Smooth muscle cell of the umbilical artery (primary cell): ENCODE measurements at places on chromosomes 12 and 14. TPM values are rescaled to one million over a fixed set of nuclear protein-coding genes. Genes with fewer than 3 reads are reported as not detected.

The RBP5 gene
- not detected in 2 replicates for total RNA-seq

The AHNAK2 gene
- total RNA-seq: 52.9 and 217 TPM in 2 replicates

The SALL2 gene
- total RNA-seq: 3.0 and 4.4 TPM in 2 replicates

The SOCS4 gene
- total RNA-seq: 18.1 and 23.2 TPM in 2 replicates

The NT5DC3 gene
- 3.9 and 13.8 TPM in 2 replicates for total RNA-seq

The KRT82 gene
- not detected in 2 replicates for total RNA-seq

The BICDL1 gene
- total RNA-seq: under 0.01 and 0.46 TPM in 2 replicates

The DAD1 gene
- 225 and 277 TPM in 2 replicates for total RNA-seq

The POLE2 gene
- 2.4 and 7.8 TPM in 2 replicates for total RNA-seq

The TSPAN11 gene
- total RNA-seq: under 0.01 and 0.69 TPM in 2 replicates

The SSPN gene
- total RNA-seq: 27.9 and 36.8 TPM in 2 replicates

The LRRIQ1 gene
- 0.30 and 0.69 TPM in 2 replicates for total RNA-seq

The RNASE7 gene
- total RNA-seq: not detected in 2 replicates

The INSM2 gene
- not detected in 2 replicates for total RNA-seq

The KLHL33 gene
- total RNA-seq: under 0.01 and 0.05 TPM in 2 replicates
